ENCODE measurements at places on chromosomes 1 and 21.

GRCh38 chr1:109613361-109614147 lies 5.9 kb downstream of the GNAT2 start:
- no peak for DNase-seq

DNA sequence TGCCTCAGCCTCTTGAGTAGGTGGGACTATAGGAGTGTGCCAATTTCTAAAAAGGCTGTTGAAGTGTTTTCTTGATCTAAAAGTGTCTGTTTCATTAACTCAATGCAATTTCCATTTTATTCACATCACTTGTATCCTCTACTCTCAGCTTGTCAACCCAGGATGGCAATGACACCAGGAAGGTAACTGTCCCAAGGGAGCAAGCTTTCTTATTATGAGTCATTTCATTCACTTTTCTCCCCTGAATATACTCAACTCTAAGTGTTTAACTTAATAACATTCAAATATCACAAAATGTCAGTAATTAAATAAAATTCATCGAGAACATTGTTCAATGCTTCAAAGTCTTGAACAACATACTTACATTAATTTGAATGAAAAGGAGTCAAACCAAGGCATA lies 22.9 kb upstream of the GFI1 start:
- no peak for DNase-seq

DNA sequence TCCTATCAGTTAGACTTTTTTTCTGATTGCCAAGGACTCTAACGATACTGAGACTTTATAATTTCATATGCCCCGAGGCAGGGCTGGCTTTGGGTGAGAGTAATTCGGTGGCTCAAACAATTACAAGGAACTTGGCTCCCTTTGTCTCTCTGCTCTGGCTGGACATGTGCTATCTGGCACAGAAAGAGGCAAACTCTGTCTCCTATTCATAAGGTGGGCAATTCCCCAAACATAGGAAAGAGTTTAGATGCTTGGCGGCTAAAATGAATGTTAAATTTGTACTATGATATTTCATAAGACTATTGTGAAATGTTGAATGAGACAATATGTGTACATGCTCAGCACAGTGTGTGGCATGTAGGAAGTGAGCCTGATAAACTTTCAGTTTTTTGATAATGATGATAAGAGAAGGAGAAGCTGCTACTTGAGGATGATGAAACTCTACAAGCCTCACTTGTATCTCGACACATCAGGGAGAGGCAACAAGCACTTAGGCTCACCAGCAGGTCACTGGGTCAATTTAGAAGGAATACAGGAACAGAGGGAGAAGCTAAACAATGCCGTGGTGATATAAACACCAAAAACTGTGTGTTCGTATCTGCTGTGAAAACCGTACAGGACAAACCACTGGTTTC lies 12.6 kb upstream of the NTPCR start:
- no peak for DNase-seq

- no peak for DNase-seq
Measured at GRCh38 chr1:43711524-43712386, 4.4 kb downstream of the ST3GAL3 start.

DNA sequence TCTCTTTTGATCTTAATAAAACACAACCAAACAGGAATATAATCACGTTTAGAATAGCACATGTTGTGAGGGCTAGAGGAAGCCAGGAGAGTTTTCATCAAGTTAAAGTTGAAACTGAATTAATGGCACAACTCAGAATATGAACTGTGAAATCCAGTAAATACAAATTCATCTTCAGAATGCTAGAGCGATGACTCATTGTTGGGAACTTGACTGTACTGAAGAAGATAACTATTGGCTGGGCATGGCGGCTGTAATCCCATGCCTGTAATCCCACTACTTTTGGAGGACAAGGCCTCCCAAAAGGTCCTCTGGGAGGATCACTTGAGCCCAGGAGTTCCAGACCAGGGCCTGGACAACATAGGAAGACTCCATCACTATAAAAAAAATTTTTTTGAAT lies 8.8 kb downstream of the SYF2 start:
- no peak for DNase-seq

- no peak for DNase-seq
Measured at GRCh38 chr1:193674292-193674944, 488.0 kb upstream of the B3GALT2 start.

GRCh38 chr1:247435759-247436147 lies 19.8 kb downstream of the NLRP3 start:
- no peak for DNase-seq

GRCh38 chr1:64839732-64840405 lies 95.0 kb downstream of the RAVER2 start:
- peak; percentile 66 for DNase-seq

- no peak for DNase-seq
Measured at GRCh38 chr21:18244671-18245463, at the start of gene CHODL. CHODL (plus strand) TSS chr21:18244833; CDS start chr21:18245224, 391 bp downstream.

DNA sequence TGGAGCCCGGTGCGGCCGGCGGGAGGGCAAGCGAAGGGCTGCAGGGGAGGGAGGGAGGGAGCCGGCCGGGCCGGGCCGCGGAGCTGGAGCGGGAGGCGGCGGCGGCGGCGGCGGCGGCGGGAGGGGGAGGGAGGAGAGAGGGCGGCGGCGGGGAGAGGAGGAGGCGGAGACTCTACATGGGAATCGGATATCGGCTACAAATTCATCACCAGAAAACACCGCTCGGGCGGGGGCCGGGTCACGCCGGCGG lies at the start of gene AKT3:
AKT3 (minus strand) TSS at position 42 of the 250 bp plus-strand sequence. CDS start 7,073 bp downstream, outside the sequence.
- DNase-seq: no peak

DNA sequence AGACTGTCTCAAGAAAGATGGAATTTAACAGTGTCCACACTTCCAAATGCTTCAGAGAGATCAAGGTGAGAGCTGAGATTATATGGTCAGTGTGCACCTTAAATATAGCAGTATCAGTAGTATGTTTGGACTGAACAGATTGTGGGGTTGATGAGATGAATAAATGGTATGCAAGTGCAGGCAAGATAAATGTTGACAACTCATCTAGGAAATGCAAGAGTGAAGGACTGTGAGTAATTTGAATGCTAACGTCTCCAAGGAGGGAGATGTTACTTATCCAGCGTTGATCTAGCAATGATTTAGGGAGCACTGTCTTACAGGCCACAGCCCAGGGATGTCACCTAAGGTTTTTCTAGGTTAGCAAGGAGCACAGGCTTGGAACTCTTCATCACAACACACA lies 170.7 kb upstream of the GALNT2 start:
- DNase-seq: no peak

- no peak for DNase-seq
Measured at GRCh38 chr1:94438692-94439276, 20.6 kb downstream of the ABCD3 start.

- no peak for DNase-seq
Measured at GRCh38 chr1:47611992-47612391, 174.1 kb downstream of the FOXD2 start.

- DNase-seq: no peak
Measured at GRCh38 chr1:210814382-210815123, 319.4 kb downstream of the KCNH1 start.
